ENCODE measurements at places on chromosomes 5 and 9. TPM values are rescaled to one million over a fixed set of nuclear protein-coding genes. Genes with fewer than 3 reads are reported as not detected.

Gene PAEP
- 0.20 TPM for total RNA-seq

Gene AHRR
- 3.5 TPM for total RNA-seq

Gene GABBR2
- 0.15 TPM for total RNA-seq

Gene FLT4
- 2.2 TPM for total RNA-seq

Gene TMC1
- total RNA-seq = 0.05 TPM

Gene SPATA31C1
- total RNA-seq = not detected

Gene ZBED3
- 4.5 TPM for total RNA-seq

Gene COL15A1
- total RNA-seq = 0.34 TPM

Gene SPINK4
- total RNA-seq = not detected
